ENCODE measurements at places on chromosomes 5 and 9. TPM values are rescaled to one million over a fixed set of nuclear protein-coding genes. Genes with fewer than 3 reads are reported as not detected.

PCDH12 gene
- 2.1 TPM for polyA plus RNA-seq

GDF9 gene
- 0.56 TPM for polyA plus RNA-seq

C5orf52 gene
- not detected for polyA plus RNA-seq

DDX4 gene
- not detected for polyA plus RNA-seq

KIF20A gene
- 1.2 TPM for polyA plus RNA-seq

TTC16 gene
- 0.61 TPM for polyA plus RNA-seq

SYNPO gene
- polyA plus RNA-seq, result 28.0 TPM

SV2C gene
- polyA plus RNA-seq, result 0.04 TPM

RANBP17 gene
- 0.64 TPM for polyA plus RNA-seq

TYRP1 gene
- polyA plus RNA-seq, result not detected

MFAP3 gene
- polyA plus RNA-seq, result 2.1 TPM

TNFSF15 gene
- 0.22 TPM for polyA plus RNA-seq

FKTN gene
- 4.9 TPM for polyA plus RNA-seq

FCN1 gene
- 21.9 TPM for polyA plus RNA-seq

PPP3R2 gene
- polyA plus RNA-seq, result not detected

PCDHGB1 gene
- polyA plus RNA-seq, result not detected

FOXD4L5 gene
- not detected for polyA plus RNA-seq
